Eye (tissue), 1 donor: ENCODE measurements at places on chromosomes 16 and 17.

DNA sequence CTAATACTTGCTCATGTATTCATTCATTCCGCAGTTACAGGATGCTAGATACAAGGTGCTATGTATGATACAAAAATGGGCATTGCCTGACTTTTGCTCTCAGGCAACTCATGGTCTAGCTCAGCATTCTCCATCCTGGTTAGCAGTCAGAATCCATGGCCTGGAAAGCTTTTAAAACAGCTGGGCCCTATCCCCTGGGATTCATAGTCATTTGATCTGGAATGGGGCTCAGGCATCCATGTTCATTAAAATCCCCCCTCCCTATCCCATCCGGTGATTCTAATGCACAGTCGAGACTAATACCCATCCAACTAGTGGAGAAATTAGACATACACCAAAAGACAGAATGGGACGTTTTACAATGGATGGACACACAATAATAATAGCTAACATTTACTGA is 104.1 kb upstream of the TMEM132E start:
- peak; percentile 74 for DNase-seq

GRCh38 chr17:83199500-83200201 is 120.2 kb downstream of the METRNL start:
- DNase-seq, result no peak

- peak; percentile 98 for DNase-seq
Measured at GRCh38 chr17:8153957-8154607, 1.9 kb upstream of the PER1 start.

DNA sequence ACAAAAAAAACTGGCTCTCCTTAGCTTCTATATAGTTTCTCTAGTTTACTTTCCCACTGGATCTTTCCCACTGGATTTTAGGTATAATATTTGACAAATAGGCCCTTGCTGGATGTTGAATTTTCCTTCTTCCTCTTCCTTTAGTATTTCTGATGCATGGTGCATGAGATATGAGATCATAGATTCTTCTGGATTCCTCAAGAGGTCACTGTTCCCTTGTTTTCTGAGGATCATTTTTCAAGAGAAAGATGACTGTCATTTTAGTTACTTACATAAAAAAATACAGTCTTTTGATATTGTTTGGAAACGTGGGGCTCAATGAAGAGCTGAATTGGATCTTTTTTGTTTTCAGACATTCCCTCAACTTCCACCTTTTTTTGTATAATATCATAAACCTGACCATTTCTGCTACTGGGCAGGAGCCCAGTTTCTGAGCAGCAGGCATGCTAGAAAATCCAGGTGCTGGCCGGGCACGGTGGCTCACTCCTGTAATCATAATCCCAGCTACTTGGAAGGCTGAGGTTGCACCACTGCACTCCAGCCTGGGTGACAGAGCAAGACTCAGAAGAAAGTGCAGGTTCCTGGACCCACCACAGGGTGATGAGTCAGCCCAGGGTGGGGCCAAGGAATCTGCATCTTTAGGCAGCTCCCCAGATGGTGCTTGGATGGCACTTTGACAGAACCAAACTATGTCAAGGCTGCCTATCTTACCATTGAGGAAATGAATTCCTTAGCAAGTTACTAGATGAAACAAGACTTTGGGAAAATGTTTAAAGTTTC is 70.3 kb downstream of the SDR42E1 start:
- peak; percentile 76 for DNase-seq

DNA sequence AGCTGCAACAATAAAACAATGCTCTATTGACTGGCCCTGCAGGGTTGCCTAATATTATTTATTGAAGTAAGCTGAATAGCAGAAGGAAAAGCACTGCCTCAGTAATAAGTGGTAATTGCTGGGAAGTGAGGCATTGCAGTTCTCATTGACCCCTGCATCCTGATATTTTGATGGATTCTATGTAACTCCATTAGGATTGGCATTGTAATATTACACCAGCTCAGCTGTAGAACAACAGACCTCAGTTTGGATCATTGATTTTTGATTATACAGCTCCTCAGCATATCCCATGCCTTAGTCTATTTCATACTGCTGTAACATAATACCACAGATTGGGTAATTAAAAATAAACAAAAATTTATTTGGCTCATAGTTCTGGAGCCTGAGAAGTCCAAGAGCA is 650.6 kb upstream of the SALL1 start:
- DNase-seq, result no peak

- DNase-seq, result peak; percentile 74
Measured at GRCh38 chr17:39753514-39754160, 15.9 kb downstream of the GRB7 start.

DNA sequence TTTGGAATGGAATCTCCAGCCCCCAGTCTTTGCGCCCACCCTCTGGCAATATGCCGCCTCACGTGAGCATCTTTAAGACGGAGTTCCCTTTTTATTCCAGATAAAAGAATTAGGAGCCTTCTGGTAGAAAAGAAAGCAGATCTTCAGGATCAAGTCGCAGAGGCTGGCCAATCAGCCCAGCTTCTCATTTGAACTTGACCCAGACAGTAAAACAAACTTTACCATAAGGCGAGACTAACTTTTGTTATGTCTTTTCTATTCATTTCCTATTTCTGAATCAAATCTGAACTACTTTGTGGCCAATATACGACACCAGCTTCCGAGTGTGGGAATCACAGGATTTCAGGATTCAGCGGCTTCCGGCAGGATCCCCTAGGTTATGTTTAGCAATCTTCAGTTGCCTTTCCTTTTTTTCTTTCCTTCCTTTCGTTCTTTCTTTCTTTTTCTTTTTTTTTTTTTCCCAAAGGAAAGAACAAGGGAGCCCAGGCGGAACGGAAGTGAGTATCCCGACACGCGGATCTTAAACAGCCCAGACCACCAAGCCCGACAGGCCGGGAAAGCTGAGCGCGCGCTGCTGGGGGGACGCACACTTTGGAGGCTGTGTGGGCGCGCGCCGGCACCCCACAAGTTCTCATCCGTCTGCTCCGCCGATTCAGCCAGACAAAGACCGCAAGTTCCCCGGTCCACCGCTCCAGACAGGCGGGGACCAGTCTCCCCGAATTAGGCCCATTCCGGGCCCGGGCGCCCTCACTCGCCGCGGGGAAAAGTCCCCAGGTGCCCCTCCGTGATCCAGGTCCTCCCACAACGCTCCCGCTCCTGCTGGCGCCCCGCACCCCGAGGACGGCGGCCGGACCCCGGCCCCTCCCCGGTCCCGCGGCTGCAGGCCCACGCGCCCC is 633 bp downstream of the TBC1D16 start:
- DNase-seq, result peak; percentile 75

DNA sequence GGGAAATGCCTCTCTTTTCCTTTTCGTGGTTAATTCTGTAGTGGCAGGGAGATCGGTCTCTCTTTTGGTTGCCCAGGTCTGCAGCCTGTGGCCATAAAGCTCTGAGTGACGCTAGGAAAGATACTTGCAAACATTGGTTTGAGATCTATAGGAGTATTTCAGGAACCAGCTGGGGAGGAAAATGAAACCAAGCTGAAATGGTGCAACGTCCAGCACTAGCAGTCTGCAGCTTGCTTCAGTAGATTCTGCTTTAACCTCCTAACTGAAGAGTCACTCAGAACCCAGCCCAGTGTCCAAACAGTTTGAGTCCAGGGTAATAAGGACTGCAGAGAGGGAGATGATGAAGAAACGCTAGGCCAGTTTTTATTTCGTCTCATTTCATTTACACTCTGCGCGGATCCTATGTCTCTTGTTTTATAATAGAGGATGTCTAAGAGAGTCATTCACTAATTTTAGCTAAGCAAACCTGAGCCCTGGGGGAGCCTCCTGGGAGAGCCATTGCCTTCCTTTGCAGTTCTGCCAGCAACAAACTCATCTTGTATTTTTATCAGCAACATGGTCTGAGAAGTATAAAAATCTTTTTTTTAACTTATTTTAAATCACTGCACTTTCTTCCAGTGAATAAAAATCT is 12.0 kb downstream of the SP2 start:
- DNase-seq, result no peak

- DNase-seq, result no peak
Measured at GRCh38 chr16:11583166-11583565, 3.6 kb downstream of the LITAF start.

- no peak for DNase-seq
Measured at GRCh38 chr17:73122953-73123605, 30.6 kb upstream of the SLC39A11 start.

DNA sequence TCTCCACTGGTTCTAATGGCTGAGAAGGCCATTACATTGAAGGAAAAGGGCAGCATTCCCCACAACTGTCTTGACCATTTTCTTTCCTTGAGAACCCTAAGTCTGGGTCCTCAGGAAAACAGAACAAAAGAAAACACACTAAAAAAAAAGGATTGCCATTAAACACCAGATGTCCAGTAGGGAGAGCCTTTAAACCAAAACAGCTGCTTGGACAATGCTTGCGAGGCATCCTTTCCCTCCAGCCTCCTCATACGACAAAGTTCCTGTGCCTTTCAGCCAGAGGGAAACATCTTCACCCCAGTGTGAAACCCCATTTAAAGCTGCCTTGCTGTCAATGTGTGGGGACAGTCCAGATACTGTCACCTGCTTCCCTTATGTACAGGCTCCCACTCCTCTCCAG is 74.3 kb downstream of the MMD start:
- DNase-seq, result no peak

DNA sequence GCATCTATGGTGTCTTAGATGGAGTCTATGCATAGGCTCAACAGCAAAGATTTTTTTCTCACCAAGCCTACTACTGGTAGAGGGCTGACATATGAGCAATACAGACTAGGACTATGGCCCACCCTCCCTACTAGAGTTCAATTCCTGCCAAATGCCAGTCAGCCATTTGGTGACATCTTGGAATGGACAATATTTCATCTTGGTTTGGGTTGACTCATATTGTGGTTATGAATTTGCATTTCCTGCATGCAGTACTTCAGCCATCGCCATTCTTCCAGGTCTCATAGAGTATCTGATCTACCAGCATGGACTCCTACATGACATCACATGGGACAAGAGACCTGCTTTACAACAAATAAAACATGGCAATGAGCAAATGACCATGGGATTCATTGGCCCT is 778.1 kb upstream of the SOX9 start:
- no peak for DNase-seq

GRCh38 chr16:58556678-58557077 is 41.4 kb downstream of the SETD6 start:
- DNase-seq, result no peak

DNA sequence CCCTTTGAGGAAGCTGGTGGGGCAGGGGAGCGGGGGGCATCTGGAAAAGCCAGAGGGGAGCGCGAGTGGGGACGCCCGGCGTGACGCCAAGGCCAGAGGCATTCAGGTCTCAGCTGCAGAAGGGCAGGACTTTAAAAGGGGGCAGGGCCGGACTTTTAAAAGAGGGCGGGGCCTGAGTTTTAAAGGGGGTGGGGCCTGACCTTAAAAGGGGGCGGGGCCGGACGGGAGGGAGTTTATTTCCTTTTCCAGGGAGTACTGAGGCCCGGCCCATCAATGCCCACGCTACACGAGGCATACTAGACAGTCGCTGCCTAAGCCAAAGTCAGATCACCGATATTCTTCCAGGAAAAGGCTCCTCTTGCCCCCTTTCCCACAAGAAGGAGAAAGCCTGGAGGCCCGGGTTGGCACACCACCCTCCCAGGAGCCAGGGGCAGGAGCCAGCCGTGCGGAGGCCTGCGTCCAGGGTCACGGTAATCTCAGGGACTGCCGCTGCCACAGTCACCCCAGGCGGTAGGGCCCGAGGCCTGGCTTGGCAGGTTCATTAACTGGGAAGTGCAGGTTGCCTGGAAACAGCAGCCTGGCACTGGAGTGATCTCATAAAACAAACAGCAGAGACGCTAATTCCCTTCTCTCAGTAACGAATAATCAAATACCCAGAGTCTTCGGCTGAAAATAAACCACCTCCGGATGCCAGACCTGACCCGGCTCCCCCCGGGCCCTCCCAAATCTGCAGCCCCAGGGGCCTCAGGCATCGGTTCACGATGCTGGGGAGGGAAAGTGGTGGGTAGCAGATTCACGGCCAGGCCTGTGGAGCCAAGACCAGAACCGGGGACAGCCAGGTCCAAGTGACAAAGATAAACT is 90.7 kb downstream of the TIMM22 start:
- peak; percentile 81 for DNase-seq

DNA sequence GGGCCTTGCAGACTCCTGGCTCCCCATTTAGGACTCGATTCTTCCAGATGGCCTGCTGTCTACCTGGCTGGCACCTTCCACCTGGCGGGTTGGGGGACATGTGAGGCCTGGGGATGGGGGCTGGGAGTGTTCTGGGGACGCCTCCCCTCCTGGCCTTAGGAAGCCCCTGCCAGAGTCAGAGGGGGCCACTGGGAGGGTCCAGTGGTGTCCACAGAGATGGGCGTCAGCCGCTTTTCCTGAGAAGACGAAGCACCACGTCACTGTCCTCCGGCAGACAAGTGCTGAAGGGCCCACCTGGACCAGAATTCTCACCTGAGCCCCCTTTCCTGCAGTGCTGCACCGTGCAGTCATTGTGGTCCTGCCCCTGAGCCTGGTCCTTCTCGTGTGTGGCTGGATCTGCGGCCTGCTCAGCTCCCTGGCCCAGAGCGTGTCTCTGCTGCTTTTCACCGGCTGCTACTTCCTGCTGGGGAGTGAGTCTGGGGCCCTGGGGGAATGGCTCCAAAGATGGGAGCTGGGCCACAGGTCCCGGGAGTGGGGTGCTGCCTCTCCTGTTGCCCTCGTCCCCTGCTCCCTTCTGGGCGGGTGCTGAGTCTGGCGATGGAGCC is 2.9 kb downstream of the TMEM235 start:
- DNase-seq, result no peak

- no peak for DNase-seq
Measured at GRCh38 chr17:58706351-58707140, 14.1 kb downstream of the RAD51C start.
